ENCODE measurements at places on chromosomes 12 and 14. TPM values are rescaled to one million over a fixed set of nuclear protein-coding genes. Genes with fewer than 3 reads are reported as not detected.

Gene NPAS3
- total RNA-seq = under 0.01 TPM

DNA sequence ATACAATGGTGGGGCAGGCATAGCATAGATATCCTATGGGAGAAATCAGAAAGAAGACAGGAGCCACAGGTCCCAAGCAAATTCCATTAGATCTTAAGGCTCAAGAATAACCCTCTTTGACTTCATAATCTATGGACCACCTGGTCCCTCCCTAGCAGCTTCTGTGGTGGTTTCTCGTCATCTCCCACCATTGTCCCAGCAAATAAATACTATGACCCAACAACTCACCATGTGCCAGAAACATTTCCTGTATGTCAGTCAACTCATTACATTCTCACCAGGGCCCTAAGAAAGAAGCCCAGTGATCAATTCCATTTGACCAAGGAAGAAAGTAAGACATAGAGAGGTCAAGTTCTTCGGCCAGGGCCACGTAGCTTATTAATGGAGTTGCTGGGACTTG lies 646.2 kb downstream of the VRK1 start:
- H3K4me1 ChIP-seq = no peaks in the 10 kb centered on the region
- DNase-seq = no peak
- H3K4me3 ChIP-seq = no peak overlapping the region
- no peak overlapping the region for H3K27ac ChIP-seq

DNA sequence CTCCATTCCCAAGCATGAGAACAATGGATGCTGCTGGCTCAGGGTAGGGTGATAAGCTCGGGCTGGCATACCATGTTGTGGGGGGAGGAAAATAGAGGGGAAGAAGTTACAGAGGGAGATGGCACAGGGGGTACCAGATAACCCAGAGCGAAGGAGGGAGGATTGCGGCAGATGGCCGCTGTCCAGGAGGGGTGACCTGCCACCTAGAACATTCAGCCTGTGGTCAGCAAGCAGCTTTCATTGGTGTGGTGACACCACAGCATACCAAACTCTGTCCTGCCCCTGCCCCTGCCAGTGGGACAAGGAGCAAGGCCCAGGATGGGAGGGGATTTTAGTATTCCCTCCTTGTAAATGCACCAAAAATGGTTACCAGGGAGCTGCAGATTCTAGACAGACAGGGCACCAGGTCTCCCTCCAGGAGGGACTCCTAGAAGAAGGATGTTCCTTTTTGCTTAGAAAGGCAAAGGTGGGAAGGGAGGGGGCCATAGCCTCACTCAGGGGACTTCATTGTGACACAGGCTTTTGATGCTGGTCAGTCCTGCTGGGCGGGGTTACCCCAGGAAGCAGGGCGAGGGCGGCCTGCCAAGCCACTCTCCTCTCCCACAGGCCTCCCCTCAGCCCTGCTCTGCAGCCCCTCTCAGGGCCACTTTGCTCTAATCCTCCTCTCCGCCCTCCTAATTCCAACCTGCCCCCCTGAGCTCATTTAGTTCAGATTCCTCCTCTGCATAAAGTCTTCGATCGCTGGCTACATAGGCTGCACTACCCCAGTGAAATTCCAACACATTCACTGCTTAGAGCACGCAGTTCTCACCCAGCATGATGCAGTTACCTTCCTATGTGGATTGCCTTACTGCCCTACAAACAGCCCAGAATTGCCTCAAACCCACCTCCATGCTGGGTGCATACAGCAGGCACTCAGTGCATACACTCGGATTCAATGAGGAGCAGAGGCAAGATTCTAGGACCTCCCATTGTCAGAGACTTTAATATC lies 36.0 kb upstream of the PLEKHG6 start:
- H3K27ac ChIP-seq = peak overlapping the region; percentile 34
- H3K36me3 ChIP-seq = no peaks in the 10 kb centered on the region
- H3K27me3 ChIP-seq = no peaks in the 10 kb centered on the region

Gene KLRK1
- 17.4 TPM for total RNA-seq

Gene TSPAN19
- not detected for total RNA-seq

DNA sequence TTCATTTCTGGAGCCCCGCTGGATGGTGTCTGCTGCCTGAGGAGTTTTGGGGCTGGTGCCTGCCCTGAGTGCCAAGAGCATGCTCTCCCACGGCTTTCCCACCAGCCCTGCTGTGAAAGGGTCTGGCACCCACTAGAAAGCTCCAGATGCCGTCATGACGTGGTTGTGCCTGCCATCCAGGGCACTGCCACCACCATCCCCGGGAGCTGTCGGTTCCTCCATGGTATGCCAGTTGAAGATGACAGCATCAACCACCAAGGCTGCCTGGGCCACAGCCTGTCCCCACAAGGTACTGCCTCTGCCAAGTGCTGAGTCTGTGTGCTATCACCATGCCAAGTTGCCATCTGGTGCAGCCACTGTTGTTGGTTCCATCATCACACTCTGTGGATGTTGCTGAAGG lies 85.9 kb downstream of the TTC8 start:
- no peak overlapping the region for H3K27ac ChIP-seq
- H3K36me3 ChIP-seq = no peaks in the 10 kb centered on the region
- H3K27me3 ChIP-seq = no peaks in the 10 kb centered on the region
- no peak for DNase-seq
- no peak overlapping the region for H3K4me3 ChIP-seq
- H3K4me1 ChIP-seq = no peaks in the 10 kb centered on the region

- H3K36me3 ChIP-seq = no peaks in the 10 kb centered on the region
- no peak overlapping the region for H3K4me3 ChIP-seq
- no peaks in the 10 kb centered on the region for H3K27me3 ChIP-seq
- DNase-seq = no peak
- H3K4me1 ChIP-seq = peaks cover 14% of the 10 kb centered on the region
Measured at GRCh38 chr14:60488175-60488574, 2.3 kb upstream of the C14orf39 start.

Measured in stomach (tissue), 19 donors.